ENCODE measurements at places on chromosomes 1 and 21.

DNA sequence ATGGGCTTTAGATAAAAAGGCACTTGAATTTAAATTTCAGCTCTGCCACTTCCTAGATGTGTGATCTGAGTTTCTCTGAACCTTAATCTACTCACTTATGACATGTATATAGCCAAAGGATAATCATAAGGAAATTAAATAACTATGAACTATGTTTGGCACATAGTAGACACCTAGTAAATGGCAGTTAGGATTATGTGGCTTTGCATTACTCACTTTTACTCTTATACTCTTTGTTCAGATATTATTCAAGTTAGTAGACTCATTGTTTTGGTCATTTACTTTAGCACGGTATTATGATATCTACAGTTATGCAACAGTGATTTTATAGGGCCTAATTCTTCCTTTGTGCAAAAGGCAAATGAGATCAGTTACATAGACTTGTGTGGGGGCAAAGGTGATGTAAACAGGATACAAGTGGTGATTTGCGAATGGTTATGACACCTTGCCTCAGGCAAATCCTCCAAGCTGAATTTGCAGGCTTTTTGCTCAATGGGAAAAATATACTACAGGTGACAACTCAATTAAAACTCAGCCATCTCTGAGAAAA lies 297.2 kb upstream of the PBX1 start:
- DNase-seq: no peak

DNA sequence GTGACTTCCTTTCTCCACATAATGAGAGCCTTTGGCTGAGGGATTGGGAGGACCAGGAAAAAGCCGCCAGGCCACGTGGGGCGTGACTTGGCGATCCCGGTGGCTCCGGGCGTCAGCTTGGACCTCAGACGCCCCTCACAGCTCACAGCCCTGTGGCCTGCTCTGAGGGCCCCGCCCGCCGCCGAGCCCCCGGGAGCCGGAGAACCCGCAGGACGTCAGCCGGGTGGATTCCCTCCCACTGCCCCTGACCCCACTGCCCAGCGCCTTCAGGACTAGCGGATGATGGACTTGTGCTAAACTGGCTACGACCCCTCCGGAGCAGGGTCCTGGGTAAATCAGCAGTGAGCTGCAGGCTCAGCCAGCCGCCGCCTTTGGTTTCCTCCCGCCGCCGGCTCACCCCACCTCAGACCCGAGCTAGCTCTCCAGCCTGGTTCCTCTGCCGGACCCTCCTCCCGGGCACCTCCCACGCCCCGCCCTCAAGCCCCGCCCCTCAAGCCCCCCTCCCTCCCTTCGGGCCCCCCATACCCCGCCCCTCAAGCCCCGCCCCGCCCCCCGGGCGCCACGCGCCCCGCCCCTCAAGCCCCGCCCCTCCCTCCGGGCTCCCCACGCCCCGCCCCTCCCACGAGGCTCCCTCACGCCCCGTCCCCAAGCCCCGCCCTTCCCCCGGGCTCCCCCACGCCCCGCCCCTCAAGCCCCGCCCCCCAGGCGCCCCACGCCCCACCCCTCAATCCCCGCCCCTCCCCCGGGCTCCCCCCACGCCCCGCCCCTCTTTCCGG lies 10.0 kb upstream of the FAAP20 start:
- no peak for DNase-seq

GRCh38 chr21:25916226-25916625 lies 181.5 kb downstream of the GABPA start:
- DNase-seq: no peak

GRCh38 chr1:161259765-161260164 lies 1.2 kb downstream of the PCP4L1 start:
- DNase-seq: no peak

DNA sequence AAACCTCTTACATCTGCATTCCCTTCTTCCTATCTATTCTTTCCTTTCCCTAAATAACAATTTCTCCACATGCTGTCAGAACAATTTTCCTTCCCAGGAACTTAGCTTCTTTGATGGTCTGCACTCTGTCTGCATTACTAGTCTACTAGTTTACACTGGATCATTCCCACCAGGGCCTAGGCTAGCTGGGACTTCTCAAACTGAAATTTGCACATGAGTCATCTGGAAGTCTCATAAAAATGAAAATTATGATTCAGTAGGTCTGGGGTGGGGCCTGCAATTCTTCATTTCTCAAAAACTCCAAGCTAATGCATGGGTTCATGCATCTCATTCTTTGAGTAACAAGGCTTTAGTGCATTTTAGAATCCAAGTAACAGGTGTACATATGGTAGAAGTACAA lies 74.2 kb downstream of the GABPA start:
- DNase-seq: no peak

DNA sequence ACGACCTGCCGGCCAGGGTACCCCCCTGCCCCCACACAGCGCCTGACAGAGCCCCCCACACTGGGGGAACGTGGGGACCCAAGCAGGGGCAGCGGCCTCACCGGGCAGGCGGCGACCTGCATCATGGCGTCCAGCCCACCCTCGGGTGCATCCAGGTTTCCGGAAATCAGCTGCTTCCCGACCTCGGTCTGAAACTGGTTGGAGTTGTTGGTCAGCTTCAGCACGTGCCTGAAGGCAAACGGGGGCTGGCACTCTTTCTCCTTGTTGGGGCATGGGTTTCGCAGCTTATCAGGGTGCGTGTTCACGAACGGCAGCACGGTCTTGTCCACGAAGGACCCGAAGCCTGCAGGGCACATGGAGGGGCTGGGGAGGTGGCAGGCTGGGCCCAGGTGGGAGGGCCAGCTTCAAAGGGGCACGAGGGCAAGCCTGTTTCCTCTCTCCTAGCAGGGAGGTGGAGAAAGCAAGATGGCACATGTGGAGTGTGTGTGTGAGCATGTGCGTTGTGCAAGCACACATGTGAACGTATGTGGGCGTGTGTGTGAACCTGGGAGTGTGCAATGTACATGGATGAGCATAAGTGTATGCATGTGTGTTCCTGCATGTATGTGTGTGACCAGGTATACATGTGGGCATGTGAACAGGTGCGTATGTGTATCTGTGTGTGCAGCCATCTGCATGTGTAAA lies 19.2 kb downstream of the ITGB2 start:
- no peak for DNase-seq

DNA sequence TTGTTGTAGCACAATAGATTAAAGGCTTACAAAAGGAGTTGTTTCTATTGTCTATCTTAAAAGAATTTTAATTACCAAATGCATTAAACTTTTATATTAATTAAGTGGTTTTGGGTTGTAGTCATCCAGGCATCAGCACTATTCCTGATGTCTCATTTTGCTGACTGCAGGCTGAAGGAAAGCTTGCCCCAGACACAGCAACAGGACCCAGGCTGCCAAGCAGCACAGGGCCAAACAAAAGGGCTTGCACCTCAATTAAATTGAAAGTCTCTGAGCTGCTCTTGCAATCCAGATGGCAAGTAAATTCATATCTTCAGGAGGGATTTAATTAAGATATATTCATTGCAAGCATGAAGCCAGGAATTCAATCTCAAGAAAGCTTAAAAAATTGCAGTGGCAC lies 80.7 kb upstream of the CHODL start:
- no peak for DNase-seq

GRCh38 chr1:244087611-244088010 lies 36.5 kb downstream of the ZBTB18 start:
- DNase-seq: no peak

DNA sequence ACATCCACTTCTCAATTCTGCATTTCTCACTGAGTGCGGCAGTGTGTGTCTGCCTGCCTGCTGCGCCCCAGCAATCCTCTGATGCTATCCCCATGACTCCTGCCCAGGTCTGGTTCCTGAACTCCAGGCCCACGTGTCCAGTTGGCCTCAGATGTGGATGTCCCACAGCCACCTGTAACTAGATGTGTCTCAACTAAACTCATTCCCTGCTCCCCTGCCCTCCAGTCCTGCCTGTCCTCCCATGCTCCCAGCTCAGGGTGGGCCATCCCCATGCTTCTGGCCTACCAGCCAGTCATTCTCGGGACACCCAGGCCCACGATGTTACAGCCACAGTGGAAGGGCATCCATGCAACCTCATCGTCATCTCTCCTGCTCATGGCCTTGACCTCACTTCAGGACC lies 76.8 kb downstream of the STUM start:
- no peak for DNase-seq

GRCh38 chr1:234730770-234731568 lies 121.0 kb upstream of the IRF2BP2 start:
- no peak for DNase-seq
